ENCODE measurements at places on chromosomes 2 and 18.

DNA sequence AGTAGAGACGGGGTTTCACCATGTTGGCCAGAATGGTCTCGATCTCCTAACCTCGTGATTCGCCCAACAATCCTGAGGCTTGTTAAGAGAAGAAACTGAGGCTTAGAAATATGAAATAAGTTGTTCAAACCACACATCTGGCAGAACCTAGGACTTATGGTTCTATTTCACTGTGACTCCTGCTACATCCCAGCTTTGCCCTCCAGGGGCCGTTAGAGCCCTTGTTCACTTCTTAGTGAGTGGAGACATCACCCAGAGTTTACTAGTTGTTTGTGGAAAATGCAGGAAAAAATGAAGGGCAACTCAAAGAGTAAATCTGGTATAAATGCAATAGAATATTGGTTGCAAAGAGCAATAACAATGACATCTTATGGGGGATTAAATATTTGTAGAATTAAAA lies 43.9 kb downstream of the MARCHF4 start:
- no peak for DNase-seq

- DNase-seq = no peak
Observed at GRCh38 chr2:57396355-57397098, 650.1 kb upstream of the VRK2 start.

- no peak for DNase-seq
Observed at GRCh38 chr2:204483608-204484081, 61.6 kb upstream of the PARD3B start.

GRCh38 chr2:58860586-58860985 lies 619.5 kb upstream of the FANCL start:
- DNase-seq = no peak

GRCh38 chr2:108835040-108835439 lies 48.5 kb downstream of the CCDC138 start:
- DNase-seq = no peak

- no peak for DNase-seq
Observed at GRCh38 chr18:47251289-47252120, at the start of gene SKOR2. Gene SKOR2 (minus strand): TSS chr18:47251660. CDS start chr18:47249183, 2,477 bp downstream.

DNA sequence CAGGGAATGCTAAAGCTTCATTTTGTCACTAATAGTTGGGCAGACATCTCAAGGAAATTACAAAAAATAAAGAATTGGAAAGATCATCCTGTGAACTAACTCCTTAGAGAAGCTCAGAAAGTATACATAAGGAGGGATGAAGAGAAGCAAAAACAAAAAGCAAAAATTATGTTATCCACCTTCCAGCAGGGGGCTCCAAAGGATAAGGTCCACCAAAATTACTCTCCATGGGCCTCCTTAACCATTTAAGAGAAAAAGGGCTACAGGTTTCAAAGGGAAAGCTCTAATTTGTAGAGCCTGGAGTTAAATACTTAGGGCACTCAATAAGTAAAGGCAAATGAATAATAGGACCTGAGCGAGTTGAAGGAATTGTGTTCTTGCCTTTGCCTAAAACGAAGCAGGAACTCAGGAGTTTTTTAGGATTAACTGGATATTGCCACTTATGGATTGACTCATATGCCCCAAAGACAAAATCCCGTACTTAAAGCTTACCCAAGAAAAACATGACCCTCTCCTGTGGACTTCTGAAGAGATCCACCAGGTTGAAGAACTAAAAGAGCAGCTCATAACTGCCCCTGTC lies 1167.9 kb downstream of the DSC3 start:
- no peak for DNase-seq

DNA sequence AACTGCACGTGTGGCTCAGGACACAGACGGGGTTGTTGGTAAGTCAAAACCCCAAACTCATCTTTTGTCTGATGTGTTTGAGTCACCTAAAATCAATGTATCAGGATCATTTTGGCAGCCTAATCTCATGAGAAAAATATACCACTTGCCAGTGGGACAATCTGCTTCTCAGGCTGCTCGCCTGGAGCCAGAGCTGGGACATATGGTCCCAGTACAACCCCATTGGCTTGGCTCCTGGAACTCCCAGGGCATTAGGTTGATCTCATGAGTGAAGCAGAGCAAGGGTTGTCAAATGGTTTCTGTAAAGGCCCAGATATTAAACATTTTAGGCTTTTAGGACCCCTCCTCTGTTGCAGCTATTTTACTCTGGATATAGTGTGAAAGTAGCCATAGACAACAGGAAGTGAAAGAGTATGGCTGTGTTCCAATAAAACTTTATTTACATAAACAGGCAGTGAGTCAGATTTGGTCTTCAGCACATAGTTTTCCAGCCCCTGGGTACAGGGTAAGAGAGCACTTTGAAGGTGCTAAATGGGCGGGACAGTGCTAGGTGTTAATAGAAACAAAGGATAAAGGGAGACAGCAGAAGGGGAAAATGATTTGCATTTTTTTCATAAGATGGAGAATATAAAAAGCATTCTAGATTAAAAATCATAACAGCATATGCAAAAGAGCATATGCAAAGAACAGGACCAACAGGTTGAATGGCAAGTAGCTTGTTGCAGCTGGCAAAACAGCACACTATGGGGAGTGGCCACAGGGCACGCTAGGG lies 290.8 kb downstream of the KCNS3 start:
- DNase-seq = no peak

DNA sequence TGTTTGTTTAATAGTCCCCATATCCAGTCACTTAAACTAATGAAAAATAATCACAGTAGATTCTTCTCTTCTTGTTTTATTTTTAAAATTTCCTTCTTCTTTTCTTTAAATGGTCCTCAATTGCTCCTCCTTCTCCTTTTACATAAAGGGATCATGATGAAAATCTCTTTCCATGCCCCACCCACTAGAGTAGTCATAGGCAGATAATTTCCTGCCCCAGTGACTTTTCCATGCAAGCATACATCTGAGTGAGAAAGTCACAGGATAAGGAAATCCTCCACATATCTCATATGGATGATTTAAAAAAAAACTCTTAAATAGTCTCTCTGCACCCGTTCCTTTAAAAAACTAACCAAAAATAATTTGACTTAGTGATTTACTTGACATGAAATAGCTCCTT lies 552.3 kb upstream of the SETBP1 start:
- DNase-seq = no peak

DNA sequence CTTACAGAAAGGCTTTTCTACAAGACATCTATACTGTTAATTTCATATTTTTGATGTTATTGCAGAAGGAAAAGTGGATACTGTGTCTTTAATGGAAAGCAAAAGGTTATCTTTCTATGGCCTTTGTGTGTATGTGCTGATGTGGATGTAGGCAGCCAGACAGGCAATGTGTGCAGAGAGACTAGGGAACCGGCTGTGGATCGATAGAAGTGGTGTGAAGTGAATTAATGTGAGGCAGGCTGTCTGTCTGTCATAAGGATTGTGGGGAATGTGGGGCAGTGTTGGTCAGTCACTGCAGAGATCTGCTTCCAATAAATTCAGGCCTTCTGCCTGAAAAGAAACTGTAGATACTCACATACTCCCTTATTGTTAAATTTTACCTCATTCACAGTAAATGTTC lies 156.7 kb downstream of the WDR7 start:
- DNase-seq = no peak

DNA sequence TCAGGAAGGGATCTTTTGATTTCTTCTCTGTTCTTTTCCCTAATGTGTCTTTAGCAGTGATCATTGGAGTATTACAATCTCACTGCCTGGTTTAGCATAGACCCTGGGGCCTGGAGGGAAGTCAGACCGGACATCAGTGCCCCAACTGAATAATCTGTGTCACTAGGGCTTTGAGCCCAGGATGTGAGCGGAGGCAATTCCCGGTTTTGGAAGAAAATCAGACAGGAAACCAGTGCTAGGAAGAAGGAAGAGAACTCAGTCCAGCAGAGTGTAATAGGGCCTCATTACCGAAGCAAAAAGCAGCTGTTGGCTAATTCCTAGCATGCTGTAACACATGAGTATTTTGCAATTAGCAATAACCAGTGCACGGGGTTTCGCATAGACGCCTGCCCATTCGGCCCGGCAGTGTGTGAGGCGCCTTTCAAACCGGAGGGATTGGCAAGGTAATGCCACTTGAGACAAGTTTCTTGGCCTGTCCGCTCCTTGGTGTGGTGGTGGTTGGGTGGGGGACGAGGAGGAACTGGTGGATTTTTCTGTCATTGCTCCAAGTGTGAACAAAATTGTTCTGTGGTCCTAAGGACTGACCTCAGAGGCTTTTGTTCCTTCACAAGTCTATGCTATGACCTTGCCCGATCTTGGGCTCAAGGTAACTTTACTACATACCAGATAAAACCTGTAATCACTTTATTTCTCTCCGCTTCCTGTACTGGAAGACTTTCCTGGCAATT lies 2.8 kb downstream of the FOSL2 start:
- DNase-seq = no peak

GRCh38 chr2:41498781-41499180 lies 549.0 kb upstream of the PKDCC start:
- no peak for DNase-seq

All from activated CD4-positive, alpha-beta T cell treated with anti-CD3 and anti-CD28 coated beads for 4 hours (primary cell).